ENCODE measurements at places on chromosomes 12 and 14. TPM values are rescaled to one million over a fixed set of nuclear protein-coding genes. Genes with fewer than 3 reads are reported as not detected.

Gene APOF
- not detected for total RNA-seq

Gene CD4
- 2.6 TPM for total RNA-seq

DNA sequence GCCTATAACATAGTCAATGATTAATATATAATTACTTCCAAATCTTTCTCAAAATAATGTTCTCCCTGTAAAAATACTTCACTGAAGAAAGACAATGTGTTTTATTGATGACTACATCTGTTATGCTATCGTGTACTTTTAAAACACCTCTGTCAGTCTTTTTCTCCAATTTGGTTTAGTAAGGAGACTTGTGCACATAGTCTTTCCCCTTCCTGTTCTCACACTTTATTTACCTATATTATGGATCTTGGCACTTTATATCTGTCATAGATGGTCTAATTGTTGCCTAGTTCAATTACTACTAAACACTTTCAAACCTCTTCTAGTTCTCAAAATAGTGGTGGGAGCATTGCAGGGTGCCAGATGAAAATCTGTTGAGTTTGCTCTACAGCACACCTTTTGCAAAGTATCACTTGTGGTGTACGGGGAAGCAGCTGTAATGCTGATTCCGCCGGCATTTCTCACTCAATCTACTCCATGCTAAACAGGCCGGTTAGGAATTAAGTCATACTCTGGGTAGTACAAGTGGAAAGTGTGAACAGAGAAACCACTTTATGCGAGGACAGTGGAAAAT lies 1.1 kb upstream of the INSM2 start:
- peaks cover 66% of the 10 kb centered on the region for H3K27me3 ChIP-seq
- no peaks in the 10 kb centered on the region for H3K36me3 ChIP-seq
- no peak overlapping the region for H3K27ac ChIP-seq
- peaks cover 6% of the 10 kb centered on the region for H3K4me1 ChIP-seq
- H3K4me3 ChIP-seq = peak overlapping the region; percentile 75
- DNase-seq = no peak

- H3K27me3 ChIP-seq = peaks cover 2% of the 10 kb centered on the region
- no peaks in the 10 kb centered on the region for H3K36me3 ChIP-seq
- H3K4me1 ChIP-seq = peaks cover 24% of the 10 kb centered on the region
- no peak overlapping the region for H3K4me3 ChIP-seq
These were observed 45.9 kb downstream of the SLC6A12 start for GRCh38 chr12:167959-168600.

- no peak overlapping the region for H3K4me3 ChIP-seq
- H3K4me1 ChIP-seq = no peaks in the 10 kb centered on the region
- H3K36me3 ChIP-seq = no peaks in the 10 kb centered on the region
- H3K27ac ChIP-seq = no peak overlapping the region
These were observed 834.9 kb downstream of the LRFN5 start for GRCh38 chr14:42441615-42442014.

DNA sequence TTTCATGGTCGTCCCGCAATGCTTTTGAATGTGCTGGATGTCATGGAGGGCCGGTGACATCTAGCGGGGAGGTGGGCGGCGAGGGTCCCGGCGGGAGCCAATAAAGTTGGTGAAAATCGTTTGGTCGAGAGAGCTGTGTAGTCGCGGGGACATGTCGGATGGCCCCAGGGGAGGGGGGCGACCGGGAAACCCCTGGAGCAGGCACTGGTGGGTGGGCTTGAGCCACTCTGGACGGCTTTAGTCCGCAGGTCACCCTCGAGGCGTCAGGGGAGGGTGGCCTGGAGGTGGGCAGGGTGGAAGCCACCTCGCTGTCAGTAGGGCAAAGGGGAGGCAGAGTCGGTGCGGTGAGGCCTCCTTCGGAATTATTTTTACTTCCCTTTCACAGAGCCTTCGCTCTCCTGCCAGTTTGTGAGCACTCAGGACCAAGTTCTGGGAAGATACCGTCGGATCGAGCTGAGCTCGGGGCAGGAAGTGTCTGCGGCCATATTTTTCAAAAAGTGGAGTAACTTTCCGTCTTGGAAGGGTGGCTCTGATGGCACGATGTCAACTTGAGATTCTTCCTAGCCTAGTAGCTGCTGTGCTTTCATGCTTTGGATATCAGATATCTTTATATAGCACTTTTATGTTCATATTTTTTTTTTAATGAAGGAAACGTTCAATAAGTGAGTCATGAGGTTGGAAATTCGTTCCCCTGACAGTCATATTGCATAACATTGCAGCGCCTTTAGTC lies 28.2 kb downstream of the WBP11 start:
- H3K27ac ChIP-seq = peak overlapping the region; percentile 97
- no peaks in the 10 kb centered on the region for H3K27me3 ChIP-seq
- DNase-seq = peak; percentile 63
- peaks cover 35% of the 10 kb centered on the region for H3K4me1 ChIP-seq
- H3K36me3 ChIP-seq = peaks cover 1% of the 10 kb centered on the region

All from activated naive CD8-positive, alpha-beta T cell treated with anti-CD3 and anti-CD28 coated beads, Interleukin-2, amount 10 ng/mL, durations not matched to agents 7 days and 5 days (primary cell).